ENCODE measurements at places on chromosomes 3 and 15. TPM values are rescaled to one million over a fixed set of nuclear protein-coding genes. Genes with fewer than 3 reads are reported as not detected.

DNA sequence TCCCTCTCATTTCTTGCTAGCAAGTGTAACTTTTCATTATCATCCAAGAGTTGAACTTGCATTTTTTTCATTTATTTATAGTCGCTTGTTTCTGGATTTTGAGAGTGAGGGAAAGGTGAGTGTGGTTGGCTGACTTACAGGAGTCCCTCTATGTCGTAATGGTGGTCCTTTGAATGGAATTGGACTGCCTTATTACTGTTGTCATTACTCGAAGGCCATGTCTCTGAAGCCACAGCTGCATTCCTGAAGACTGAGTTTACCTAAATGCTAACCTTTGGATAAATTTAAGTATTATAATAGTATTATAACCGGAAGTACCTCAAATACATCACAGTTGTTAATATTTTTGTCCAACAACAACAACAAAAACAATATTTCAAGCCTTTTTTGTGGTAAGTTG, 488.9 kb downstream of the GABRG3 start:
- no peaks in the 10 kb centered on the region for H3K4me1 ChIP-seq
- no peaks in the 10 kb centered on the region for H3K36me3 ChIP-seq
- DNase-seq = no peak

DNA sequence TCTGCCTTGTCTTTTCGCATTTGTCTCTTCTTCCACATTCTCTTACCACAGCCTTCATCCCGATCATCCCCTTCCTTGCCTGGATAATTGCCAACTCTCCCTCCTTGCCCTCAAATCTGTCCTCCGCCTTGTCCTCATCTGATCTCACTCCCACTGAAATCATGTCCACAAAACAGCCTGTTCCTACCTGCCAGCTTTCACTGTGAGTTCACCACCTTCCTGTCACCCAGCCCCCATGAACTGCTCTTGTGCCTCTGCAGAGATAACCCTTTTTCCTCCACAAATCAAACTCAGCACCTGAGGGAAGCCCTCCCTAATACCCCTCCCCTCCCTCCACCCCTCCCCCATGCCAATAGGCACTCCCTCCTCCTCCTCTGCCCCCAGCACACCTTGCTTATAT, 4.8 kb upstream of the ADCY5 start:
- H3K4me1 ChIP-seq = peaks cover 11% of the 10 kb centered on the region
- H3K27me3 ChIP-seq = peaks cover 52% of the 10 kb centered on the region
- no peaks in the 10 kb centered on the region for H3K36me3 ChIP-seq
- H3K4me3 ChIP-seq = no peak overlapping the region
- H3K27ac ChIP-seq = no peak overlapping the region

DNA sequence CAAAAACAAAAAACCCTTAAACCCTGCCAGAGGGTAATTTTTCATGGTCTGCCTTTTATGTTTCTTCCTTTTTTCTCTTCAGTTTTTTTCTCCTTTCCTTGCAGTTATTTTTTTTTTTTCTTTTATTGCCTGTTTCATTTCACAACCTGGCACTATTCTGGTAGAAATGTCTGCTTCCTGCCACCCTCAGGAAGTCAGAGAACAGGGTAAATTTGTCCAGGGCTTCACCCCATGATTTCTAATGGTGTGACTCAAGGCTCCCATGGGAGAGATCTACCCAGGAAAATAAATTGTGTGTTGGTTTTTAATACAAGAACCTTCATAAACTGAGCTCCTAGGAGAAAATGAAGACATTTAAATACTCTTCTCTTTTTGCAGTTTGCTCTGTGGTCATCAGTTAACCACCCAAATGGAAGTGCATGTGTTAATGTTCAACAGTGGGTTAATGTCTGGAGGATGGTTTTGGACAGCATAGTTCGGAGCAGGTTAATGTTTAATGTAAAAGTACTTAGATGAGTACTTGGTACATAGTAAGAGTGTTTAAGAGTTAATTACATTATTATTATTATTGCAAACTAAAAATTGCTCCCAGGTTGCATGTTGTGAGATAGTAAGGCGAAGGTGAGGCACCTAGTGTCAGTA, 45.9 kb downstream of the CGNL1 start:
- no peak overlapping the region for H3K27ac ChIP-seq
- no peaks in the 10 kb centered on the region for H3K4me1 ChIP-seq
- no peaks in the 10 kb centered on the region for H3K36me3 ChIP-seq
- H3K4me3 ChIP-seq = no peak overlapping the region
- no peak for DNase-seq

DNA sequence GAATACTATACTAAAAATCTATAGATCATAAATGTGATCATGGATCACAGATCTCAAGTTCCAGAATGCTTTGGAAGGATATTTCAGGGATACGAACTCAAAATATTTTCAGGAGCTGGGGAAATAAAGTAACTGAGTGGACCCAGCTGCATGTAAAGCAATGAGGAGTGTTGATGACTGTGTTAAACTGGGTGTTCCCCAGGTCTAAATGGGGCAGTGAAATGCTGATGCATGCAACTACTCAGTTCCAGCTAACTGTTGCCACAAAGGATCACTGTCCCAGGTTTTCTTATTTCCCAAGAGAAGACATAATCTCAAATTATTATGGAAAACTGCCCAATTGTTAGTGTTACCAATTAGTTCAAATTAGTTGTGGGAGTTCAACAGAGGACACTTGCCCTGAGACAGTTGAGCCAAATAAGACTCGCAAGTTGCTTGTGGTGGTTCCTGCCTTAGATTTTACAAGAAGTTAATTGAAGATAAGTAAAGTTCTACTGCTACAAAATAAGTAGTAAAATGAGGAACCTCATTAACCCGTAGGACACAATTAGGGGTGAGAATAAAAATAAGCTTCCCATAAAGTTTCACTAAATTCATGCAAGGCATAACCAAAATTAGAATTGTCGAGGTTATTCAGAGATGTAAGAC, 66.3 kb upstream of the IL12A start:
- H3K4me3 ChIP-seq = no peak overlapping the region
- no peak overlapping the region for H3K27ac ChIP-seq
- H3K4me1 ChIP-seq = no peaks in the 10 kb centered on the region
- H3K36me3 ChIP-seq = no peaks in the 10 kb centered on the region

GRCh38 chr3:45143673-45144671, 2.2 kb downstream of the CDCP1 start:
- DNase-seq = peak; percentile 33
- H3K27ac ChIP-seq = peak overlapping the region; percentile 91
- H3K27me3 ChIP-seq = no peaks in the 10 kb centered on the region
- peaks cover 41% of the 10 kb centered on the region for H3K4me1 ChIP-seq
- H3K4me3 ChIP-seq = peak overlapping the region; percentile 88
- peaks cover 12% of the 10 kb centered on the region for H3K36me3 ChIP-seq

- H3K4me3 ChIP-seq = no peak overlapping the region
- no peaks in the 10 kb centered on the region for H3K36me3 ChIP-seq
- H3K4me1 ChIP-seq = no peaks in the 10 kb centered on the region
- H3K27me3 ChIP-seq = no peaks in the 10 kb centered on the region
Measured at GRCh38 chr15:46872286-46872980, 844.9 kb upstream of the SEMA6D start.

DNA sequence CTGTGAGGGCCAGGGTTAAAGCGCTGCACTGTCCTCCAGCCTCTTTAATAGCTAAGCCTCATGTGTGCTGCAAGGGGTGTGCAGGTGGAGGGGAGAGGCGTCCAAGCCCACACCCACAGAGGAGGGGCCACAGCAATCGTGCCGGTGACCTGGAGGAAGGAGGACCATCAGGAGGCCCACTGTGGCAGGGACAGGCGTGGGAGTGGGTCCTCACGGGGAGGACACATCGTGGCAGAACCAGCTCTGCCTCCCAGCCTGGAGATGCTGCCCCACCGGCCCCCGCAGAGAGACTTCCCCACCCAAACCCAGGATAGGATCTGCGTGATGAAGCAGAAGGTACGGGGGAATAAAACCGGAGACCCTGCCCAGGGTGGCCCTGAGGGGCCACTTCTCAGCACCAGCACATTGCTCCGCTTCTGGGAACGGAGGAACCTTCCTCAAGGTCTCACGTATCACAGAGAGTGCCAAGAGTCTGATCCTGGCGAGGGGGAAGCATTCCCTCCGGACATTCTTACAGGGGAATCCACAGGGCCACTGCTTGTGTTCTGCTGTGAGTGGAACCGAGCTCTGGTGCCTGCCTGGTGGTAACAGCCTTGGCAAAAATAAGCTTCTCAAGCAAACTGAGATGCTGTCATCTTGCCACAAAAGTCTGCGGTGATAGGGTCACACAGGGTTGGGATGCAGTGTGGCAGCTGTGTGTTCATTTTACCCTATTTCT, 199.8 kb downstream of the XXYLT1 start:
- H3K27me3 ChIP-seq = no peaks in the 10 kb centered on the region
- no peaks in the 10 kb centered on the region for H3K4me1 ChIP-seq
- H3K27ac ChIP-seq = no peak overlapping the region
- H3K4me3 ChIP-seq = no peak overlapping the region

- peaks cover 12% of the 10 kb centered on the region for H3K36me3 ChIP-seq
- no peak overlapping the region for H3K27ac ChIP-seq
- no peak overlapping the region for H3K4me3 ChIP-seq
- peak; percentile 41 for DNase-seq
- peaks cover 18% of the 10 kb centered on the region for H3K4me1 ChIP-seq
Measured at GRCh38 chr15:48802867-48803266, 8.0 kb downstream of the CEP152 start.

GRCh38 chr15:83306561-83306960, 22.1 kb upstream of the BNC1 start:
- no peaks in the 10 kb centered on the region for H3K36me3 ChIP-seq
- no peaks in the 10 kb centered on the region for H3K27me3 ChIP-seq
- H3K4me3 ChIP-seq = peak overlapping the region; percentile 24
- H3K4me1 ChIP-seq = peaks cover 43% of the 10 kb centered on the region

GRCh38 chr3:64809086-64809485, 121.3 kb upstream of the ADAMTS9 start:
- H3K4me1 ChIP-seq = no peaks in the 10 kb centered on the region
- DNase-seq = no peak
- H3K27ac ChIP-seq = no peak overlapping the region
- H3K36me3 ChIP-seq = no peaks in the 10 kb centered on the region
- no peaks in the 10 kb centered on the region for H3K27me3 ChIP-seq
- no peak overlapping the region for H3K4me3 ChIP-seq

DNA sequence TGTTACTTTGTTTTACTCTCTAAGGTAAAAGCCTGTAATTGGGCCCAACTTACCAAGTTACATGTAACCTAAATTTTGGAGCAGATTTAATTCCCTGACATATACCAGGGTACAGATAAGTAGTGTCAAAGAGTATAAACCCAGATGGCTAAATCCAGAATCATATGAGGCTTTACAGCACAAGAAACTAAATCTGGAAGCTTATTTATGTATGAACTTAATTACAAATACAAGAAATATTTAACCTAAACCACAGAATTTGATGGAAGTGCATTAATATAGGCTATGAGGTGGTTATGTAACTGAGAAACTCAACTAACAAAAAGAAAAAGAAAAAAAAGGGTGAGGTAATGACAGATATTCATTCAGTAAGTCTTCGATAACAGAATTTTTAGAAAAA, 930.2 kb upstream of the ALCAM start:
- peaks cover 39% of the 10 kb centered on the region for H3K4me1 ChIP-seq
- DNase-seq = no peak

DNA sequence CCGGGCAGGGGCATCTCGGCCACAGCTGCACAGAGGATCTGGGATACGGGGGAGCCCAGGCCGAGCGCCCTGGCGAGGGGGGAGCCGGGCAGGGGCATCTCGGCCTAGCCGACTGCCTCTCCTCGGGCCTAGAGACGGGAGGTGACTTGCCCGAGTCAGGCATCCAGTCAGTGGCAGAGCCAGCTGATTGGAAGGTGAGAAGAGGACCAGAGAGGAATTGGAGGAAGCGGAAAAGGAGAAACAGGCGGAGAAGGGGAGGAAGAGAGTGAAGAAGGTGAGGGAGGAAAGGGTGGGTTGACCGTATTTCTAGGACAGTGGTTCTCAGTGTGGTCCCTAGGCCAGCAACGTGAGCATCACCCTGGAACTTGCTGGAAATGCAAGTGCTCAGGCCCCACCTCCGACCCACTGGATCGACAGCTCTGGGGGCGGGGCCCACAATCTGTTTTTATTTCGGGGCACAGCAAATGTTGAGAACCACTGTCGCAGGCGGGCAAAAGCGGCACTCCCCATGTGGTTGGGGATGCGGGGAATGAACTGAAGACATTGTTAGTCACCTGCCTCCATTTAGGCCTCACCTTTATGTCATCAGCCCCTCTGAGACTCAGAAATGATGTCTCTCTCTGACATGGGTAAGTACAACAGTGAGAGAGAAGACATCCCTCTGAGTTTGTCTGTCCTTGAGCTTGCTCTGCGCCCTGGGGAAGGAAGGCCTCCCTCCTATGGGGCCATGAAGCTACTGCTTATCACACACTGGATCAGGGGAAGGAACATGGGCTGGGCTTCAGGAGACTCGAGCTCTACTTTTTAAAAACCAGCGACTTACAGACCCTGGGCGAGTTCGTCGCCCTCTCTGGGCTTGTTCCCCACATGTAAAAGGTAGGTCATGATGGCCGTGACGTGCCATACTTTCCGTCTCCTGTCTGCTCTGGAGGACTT, 1.0 kb upstream of the MELTF start:
- H3K27me3 ChIP-seq = no peaks in the 10 kb centered on the region
- no peak for DNase-seq
- peaks cover 12% of the 10 kb centered on the region for H3K36me3 ChIP-seq
- peak overlapping the region; percentile 78 for H3K27ac ChIP-seq

DNA sequence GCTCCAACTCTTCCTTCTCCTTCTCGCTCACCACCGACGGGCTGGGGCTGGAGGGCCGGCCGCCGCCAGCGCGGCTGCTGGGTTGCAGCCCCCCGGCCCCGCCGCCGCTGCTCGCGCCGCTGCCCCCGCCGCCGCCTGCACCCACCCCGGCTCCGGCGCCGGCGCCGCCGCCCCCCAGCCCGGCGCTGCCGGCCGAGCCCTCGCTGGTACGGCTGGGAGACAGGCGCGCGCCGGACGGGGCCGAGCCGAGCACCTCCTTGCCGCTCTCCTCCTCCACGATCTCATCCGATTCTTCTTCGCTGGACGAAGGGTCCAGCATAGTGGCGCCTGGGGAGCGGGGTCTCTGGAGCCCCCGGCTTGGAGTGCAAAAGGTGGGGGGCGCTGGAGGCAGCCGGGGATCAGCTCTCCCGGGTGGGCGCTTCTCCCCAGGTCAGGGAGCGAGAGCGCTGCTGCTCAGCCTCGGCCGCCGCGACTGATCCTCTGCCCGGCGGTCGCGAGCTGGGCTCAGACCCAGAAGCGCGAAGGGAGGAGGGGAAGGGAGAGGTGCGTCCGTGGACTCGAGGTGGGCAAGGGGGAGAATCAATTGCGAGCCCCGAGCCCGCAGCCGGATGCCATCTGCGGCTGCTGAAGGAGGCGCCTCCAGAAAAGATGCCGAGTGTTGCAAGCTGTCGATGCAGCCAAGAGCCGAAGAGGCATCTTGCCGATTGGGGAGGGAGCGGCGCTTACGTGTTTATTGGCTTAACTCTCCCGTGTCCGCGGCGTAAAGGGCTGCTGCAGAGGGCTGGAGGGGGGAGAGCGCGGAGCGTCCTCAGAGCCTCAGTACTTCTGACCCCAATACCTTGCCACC, at the start of gene CADPS:
Gene CADPS, minus strand, starts transcription at position 706 of the 847 bp plus-strand sequence. Its CDS starts 387 bp downstream, at position 319.
- no peak for DNase-seq
- H3K4me1 ChIP-seq = peaks cover 8% of the 10 kb centered on the region
- no peaks in the 10 kb centered on the region for H3K36me3 ChIP-seq
- peaks cover 57% of the 10 kb centered on the region for H3K27me3 ChIP-seq
- no peak within 1 kb of the TSS for H3K4me3 ChIP-seq

C3orf18 gene
- total RNA-seq = 1.3 TPM

PLCB2 gene
- 0.15 TPM for total RNA-seq

GOLGA8N gene
- 9.1 TPM for total RNA-seq

ISLR2 gene
- not detected for total RNA-seq

GOLGA8F gene
- total RNA-seq = not detected

LRRC31 gene
- not detected for total RNA-seq

USP19 gene
- total RNA-seq = 39.3 TPM

SCAMP5 gene
- 0.96 TPM for total RNA-seq

GATM gene
- 0.54 TPM for total RNA-seq

Measured in MCF 10A (cell line).